ENCODE measurements at places on chromosomes 1 and 21.

GRCh38 chr1:170214117-170215032, 68.6 kb downstream of the NTMT2 start:
- no peak for DNase-seq

- DNase-seq: no peak
These were observed 104.6 kb downstream of the LYPLAL1 start for GRCh38 chr1:219278288-219278687.

DNA sequence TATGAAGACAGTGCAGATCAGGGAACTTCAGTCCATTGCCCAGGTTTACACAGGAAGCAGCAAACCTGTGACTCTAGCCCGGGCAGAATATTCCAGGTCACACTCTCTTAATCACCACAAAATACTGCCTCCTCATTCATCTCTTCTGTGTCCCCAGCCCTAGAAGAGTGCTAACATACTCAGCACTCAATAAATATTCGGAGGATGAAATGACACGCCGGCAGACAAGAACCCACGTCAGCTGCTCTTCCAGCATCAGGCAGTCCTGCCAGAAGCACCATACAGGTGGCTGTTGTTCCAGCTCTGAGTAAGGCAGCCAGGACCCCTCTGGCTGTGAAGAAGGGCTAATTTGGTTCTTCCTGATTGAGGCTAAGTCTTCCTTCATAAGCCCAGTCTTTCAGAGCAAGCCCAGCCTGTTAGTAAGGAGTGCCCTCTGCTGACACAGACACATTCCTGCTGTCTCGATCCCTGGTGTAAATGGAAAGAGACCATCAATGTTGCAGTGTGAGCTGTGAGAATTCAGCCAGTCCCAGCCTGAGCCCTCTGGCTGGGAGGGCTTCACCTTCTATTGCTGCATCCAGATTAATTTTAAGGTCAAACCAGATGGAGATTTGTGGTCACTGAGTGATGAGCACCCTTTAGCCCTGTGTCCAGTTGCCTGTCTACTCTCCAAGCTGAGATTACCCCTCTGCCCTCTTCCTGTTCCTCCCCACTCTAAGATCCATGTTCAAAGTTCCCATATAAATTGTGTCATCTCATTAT, 45.0 kb upstream of the KIRREL1 start:
- DNase-seq: peak; percentile 5

GRCh38 chr1:54506594-54506993, 41.4 kb upstream of the ACOT11 start:
- DNase-seq: no peak

GRCh38 chr21:42150474-42151085, 68.4 kb upstream of the ABCG1 start:
- DNase-seq: no peak

DNA sequence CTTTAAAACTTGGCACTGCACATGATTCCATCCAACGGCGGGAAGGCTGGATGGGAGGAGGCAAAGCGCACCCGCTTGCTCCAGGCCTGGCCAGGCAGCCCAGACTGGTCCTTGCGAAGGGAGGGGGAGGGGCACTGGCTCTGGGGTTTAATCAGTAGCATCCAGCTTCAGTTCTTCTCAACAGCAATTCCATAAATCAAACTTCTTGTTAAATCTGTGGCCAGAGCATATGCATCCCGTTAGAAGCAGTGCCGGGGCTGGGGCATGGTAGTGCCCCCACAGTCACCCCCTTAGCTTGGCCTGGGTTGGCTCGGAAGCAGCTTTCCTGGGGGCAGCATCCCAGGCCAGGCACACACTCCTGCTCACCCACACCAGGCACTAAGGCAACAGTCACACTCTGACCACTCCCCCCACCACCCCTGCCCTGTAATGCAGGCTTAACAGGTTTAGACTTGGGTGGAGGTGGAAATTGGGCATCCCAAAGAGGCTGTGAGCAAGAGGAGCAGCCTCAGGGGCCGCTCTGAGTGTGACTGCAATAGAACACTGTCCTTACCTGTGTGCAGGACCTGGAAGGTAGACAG, 94.1 kb upstream of the CASZ1 start:
- DNase-seq: no peak

DNA sequence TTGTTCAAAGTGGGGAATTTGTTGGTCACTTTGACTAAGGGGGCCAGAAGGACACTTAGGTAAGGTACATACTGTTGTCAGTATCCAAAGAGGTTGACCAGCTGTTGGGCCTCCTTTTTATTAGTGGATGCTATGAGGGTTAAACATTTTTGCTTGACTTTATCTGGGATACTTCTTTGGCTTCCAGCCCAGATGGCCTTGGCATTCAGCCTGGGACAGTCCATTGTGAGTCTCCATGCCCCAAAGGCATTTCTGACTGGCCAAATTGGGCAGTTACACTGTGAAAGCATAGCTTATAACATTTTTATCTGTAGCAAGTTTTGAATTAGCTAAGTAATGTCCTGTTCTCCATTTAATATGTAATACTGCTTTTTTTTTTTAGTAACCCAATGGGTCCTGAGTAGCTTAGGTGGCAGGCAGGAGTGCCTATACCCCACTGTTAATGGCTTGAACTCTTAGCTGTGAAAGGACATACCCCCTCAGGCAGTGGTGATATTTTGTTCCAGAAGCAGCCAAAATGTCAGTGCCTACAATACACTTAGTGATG, 35.4 kb upstream of the CD1D start:
- DNase-seq: no peak
